Testis (tissue), 5 donors: ENCODE measurements at places on chromosomes 3 and 15.

DNA sequence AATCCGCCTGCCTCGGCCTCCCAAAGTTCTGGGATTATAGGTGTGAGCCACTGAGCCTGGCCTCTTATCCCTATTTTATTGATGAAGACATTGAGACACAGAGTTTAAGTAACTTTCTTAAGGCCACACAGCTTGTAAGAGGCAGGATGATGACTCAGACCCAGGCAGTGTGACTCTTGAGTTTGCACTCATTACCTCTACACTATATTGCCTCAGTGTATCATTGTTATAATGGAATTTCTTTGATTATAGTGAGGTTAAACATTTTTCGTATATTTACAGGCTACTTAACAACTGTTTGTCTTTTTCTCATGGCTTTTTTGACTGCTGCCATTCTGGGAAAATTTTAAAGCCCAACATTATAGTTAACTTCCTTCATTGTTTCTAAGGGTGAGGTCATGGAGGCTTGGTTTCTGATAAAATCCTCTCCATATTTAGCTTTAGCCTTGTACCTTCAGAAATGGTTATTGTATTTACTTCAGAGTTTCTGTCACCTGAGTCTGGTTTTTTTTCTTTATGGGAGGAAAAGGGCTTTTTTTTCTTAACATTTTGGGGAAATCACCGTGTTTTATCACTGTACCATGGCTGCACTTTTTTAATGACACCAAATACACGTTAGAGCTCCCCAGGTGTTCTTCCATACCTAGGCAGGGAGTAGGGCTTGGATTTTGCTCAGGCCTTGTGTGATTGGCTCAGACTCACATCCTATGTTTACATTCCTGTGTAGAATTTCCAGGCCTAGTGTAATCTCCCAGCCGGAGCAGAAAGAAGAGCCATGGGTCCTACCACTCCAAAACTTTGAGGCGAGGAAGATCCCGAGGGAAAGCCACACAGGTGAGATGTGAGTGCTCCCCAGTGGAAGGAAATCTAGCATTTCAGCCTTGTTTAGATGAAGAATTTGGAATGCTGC lies 6.3 kb downstream of the ZNF774 start:
- no peak for DNase-seq

- peak; percentile 79 for DNase-seq
Measured at GRCh38 chr15:41603941-41604911, 45.2 kb downstream of the TYRO3 start.

- DNase-seq: no peak
Measured at GRCh38 chr15:77064063-77064462, 6.8 kb downstream of the TSPAN3 start.

- DNase-seq: no peak
Measured at GRCh38 chr3:29408676-29409075, 127.8 kb downstream of the RBMS3 start.

GRCh38 chr3:171186383-171186782 lies 159.9 kb upstream of the SLC2A2 start:
- DNase-seq: no peak
